Spleen (tissue), 13 donors: ENCODE measurements at places on chromosomes 7 and 10.

DNA sequence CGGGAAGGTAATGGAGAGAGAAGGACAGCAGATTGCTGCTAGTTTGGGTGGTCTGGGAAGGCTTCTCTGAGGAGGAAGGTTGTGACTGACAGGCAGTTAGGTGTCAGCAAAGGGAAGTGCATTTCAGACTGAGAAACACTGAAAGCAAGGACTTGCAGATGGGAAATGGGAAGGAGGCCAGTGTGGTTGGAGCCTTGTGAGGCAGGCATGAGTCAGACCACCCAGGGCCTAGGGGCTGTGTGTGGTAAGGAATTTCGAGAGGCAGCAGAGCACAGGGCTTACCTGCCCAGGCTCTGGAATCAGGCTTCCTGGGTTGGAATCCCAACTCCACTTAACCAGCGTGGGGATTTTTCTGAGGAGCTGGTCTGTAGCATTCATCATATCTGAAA lies 53.5 kb downstream of the NRF1 start:
- DNase-seq: no peak

DNA sequence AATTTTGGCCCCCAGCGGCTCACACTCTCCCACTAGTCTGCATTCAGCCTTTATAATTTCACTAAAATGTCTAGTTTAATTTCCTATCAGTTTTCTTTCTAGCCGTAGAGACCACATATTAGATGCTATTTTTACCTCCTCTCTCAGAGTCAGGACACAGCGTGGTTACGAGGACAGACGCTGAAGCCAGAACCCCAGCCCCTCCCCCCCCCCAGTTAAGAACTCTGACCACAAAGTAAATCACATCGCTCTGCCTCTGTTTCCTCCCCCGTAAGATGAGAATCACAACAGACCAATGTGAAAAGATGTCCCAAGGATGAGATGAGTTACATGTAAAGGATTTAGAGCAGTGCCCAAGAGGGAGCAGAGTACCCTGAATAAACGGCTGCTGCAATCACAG lies 11.1 kb upstream of the TARP start:
- DNase-seq: no peak

DNA sequence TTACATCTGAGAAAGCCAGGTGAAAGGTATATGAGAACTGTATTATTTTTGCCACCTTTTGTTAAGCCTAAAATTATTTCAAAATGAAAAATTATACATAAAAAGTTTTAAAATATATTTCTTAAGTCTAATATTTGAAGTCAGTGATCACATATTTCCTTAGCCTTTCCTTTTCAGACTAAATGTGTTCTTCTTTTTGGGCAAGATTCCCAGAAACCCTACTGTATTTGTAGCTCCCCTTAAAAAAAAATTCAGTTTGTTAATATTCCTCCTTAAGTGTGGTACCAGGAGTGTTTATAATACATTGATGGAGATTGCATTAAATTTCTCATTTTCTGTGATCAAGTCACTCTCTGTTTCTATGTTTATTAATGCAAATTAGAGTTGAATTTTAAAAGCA lies 22.8 kb downstream of the DNAJC1 start:
- no peak for DNase-seq

DNA sequence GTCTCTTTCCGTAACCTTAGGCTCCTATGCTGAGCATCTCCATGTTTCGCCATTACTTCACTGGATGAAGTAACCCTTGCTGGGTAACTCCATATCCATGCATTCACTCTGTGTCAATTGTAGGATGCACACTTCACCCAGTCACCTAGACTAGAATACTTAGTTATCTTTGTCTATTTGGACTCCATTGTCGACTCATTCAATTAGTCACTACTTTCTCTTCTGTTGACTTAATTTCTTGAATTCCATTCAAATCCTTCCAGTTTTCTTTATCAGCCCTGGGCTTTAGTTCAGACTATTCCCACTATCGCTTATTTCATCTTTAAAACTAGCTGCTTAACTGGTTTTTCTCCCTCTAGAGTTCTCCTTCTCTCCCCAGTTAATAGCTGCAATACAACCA lies 111.3 kb upstream of the TNS3 start:
- DNase-seq: no peak

DNA sequence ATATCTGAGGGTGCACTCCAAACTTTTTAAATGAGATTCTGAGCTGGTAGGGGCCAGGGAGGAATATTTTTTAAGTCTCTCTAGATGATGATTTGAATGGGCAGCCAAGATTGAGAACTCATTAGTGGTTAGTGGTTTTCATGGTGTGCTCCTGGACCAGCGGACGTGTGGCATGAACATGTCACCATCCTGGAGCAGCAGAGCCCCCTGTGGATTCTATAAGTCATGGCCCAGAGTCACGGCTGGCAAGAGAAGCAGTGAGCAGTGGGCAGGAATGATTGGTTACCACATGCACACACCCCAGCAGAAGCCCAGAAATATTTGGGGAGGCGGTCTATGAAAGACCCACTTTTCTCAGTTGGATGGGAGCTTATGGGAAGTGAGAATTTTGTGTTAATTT lies 21.2 kb upstream of the UCN3 start:
- no peak for DNase-seq

- peak; percentile 56 for DNase-seq
These were observed 80.7 kb downstream of the ZRANB1 start for GRCh38 chr10:125022671-125023070.

DNA sequence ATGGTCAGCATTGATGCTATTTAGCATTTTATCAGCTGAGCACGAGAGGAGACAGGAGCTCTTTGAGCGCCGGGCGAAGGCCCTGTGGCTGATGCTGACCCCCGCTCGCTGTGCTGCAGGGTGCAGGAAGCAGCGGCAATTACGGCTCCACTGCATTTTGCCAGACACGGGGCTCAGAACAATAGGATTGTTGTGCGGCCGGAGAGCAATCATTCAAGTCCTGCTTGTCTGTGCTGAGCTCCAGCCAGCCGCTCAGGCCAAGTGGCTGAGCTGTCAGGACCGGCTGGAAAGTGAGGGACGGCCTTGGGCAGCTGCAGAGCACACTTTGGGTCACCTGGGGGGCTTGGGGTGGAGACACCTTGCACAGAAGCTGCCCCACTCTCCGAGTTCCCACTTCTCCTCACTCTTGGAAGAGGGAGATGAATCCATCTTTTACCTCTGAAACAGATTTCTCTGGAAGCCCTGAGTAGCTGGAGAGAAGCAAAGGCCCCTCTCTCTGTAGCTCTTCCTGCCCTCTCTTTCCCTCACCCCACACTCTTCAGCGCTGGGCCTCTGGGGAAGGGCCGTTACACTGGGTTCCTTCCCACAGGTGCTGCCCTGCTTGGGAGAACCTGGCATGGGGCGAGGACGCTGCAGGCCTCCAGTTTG lies 17.3 kb upstream of the ADARB2 start:
- no peak for DNase-seq

DNA sequence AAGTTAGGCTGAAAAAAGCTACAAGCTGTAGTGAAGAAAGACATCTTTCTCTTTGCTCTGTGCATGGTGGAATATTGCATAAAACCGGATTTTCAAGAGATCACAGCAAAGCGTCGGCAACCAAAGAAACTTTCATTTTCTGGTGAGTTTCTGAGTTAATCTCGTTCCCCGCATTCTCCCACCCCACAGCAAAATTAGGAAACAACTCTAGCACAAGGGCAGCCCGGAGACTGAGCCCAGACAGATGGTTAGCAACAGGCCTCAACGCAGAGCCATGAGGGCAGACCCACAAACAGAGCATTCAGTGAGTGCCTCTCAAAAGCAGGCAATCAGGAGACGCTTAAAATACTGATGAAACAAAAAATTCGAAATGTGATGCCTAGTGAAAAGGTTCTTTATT lies 396.1 kb upstream of the KLF6 start:
- no peak for DNase-seq

DNA sequence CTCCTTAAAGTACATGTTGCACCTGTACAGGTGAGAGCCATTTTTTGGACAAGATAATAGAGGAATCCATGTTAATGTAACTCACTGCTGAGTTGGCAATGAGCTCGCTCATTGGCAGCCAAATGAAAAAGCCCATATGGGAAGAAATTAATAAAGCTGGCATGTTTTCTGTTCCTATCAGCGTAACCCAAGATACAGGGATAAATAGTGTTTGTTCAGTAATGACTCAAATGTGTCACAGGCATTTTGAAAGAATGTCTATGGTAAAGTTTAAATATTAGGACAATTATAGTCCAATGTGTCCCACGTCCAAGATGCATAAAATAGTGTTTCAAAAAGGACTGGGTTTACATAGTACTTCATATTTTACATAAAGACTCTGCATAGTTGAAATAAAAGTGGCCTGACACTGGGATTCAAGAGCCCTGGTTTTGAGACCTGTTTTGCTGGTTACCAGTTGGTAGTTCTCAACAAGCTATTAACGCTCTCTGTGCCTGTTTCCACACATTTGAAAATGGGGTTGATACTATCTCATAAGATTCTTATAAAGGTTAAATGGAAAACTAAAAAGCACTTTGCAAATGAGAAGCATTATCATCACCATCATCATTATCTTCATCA lies 49.1 kb downstream of the MTURN start:
- DNase-seq: no peak

GRCh38 chr7:7614018-7614741 lies 26.4 kb upstream of the UMAD1 start:
- no peak for DNase-seq

DNA sequence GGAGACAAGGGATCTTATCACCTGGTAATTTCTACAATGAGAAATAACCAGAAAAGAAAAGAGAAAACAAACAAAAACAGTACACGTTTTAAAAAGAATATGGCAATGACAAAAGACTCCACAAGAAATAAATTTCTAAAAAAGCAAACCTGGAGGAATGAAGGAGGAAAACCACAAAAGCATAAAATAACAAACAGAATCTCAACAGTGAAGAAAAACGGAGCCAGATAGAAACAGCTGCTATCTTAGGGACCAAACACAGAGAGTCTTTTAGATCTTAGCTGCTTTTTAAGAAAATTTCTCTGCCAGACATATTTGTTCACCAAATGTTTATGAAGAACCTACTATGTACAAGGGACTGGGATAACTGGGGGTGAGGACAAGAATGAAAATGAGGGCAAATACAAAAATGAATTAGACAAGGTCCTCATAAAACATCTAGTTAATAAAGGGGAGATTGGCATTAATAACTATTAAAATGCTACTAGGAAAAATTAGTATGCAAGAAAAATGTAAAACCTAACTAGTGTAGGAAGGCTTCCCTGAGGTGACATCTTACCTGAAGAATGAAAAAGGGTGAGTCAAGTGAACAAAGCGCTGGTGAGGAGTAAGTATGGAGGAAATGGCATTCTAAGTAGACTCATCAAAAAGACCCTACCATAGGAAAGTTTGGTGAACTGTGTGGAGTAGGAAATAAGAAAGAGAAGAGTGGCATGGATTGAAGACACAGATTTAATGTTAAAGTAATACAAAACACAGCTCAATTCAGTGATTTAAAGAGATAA lies 34.3 kb downstream of the WASL start:
- no peak for DNase-seq

- DNase-seq: no peak
These were observed 1.2 kb upstream of the MAD1L1 start for GRCh38 chr7:2233926-2234325.

- DNase-seq: peak; percentile 69
These were observed 15.0 kb upstream of the ZNF862 start for GRCh38 chr7:149823191-149823630.

GRCh38 chr7:4272141-4272540 lies 410.0 kb upstream of the FOXK1 start:
- peak; percentile 40 for DNase-seq

DNA sequence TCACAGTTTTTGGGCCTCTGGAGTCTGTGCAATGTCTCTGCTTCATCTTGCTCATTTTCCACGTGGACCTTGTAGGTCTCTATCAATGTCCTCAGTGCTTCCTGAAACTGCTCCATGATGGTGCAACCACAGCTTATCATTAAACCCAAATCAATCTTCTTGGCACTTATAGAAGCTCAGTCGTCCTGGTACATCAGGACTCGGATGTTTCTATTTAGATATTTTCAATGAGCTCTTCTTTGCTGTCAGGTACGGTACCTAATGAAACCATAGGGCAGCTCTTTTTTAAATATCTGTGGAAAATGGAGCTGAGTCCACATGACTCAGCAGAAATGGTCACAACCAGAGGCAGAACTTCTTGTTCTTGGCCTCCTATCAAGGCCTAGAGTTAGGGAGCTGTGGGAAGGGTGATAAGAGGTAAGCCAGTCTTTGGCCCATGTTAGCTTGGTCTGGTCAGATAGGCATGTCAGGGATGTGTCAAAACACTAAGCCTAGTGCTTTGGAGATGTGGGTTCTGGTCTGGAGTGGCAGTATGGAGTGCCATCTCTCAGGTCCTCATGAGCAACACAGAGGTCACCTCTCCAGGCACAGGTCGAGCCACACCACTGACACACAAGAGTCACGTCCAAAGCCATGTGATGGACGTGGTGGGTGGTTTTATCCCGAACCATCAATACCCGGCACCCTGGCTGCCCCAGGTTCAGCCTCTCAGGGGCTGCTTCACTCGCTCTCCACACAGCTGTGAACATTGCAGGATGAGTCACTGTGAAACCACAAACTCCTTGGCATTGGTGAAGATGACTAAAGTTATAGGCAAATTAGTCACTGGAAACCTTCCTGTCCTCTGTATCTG lies 87.0 kb downstream of the TBXAS1 start:
- no peak for DNase-seq

DNA sequence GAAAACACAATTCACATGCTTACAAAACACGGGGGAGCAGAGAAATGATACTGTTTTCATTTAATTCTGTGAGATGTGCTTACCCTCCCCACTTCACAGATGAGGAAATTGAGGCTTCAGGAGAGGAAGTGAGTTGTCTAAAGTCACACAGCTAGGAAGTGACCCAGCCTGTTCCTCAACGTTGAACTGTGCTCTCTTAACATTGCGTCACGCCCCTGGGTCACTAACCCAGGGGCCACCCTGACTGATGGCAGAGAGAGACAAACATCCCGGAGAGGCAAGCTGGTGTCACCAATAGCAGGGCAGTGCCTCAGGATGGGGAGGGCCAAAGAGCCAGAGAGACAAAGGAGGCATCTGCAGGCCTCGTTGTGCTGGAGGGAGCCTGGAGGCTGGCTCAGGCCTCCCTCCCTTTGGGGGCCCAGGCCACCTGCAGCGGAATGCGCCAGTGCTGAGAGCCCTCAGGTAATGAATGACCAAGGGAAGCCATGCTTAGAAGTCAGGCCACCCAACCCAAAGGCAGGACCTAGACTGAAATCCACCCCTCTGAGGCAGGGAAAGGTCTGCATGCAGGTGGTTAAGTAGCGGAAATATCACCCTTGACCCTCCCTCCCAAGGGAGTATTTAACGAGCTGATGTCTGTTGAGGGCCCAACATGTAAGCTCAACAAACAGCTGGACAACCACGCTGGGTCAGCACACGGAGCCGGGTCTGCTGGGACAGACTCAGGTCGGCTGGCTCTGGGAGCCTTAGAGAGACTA lies 81.3 kb downstream of the C10orf105 start:
- peak; percentile 92 for DNase-seq
